SW480 (cell line): ENCODE measurements at places on chromosomes 3 and 15.

DNA sequence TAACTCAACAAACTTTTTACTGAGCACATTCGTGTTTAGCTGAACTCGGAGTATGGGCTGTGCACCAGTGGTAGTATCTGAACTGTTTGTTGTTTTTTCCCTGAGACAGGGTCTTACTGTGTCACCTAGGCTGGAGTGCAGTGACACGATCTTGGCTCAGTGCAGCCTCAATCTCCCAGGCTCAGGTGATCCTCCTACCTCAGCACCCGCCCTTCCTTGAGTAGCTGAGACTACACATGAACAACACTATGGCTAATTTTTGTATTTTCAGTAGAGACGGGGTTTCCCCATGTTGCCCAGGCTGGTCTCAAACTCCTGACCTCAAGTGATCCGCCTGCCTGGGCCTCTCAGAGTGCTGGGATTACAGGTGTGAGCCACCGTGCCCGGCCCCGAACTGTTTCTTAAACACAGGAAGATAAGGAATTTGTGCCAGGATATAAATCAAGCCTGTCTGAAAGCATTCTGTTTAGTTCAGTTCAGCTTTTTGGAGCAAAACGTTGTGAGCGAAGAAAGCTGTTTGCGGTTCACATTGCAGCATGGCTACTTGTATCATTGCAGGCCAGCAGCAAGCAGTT is 40.4 kb upstream of the SKOR1 start:
- DNase-seq = no peak

DNA sequence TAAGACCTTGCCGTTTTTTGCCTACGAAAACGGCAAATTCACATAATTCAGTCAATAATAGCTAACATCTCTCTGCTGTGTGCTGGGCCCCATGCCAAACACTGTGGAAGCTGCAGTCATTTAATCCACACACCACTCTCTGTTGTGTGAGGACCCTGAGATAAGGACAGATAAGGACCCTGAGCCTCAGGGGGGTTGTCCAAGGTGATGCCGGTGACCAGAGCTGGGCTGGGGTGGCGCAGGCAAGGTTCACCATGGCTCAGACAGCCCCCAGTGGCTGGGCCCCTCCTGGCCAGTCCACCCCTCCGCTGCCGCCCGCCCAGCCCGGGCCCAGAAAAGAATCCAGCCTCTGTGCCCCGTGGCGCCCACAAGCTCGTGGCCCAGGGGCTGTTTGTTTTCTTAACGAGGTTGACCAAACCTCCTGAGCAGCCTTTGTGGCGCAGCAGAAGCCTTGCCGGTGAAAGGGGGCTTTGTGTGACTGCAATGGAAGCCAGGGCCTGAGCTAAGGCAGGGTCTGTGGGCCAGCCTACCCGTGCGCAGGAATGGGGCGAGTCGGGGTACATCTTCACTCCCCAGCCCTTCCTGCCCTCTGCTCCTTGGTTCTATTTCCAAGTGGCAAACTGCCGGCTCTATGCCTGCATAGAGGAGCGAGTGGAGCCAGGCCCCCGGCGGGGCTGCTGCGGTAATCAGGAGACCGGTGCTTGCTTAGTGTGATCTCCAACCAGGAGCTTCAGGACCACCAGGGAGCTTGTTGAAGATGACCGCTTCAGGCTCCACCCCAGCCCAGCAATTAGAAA is 4.4 kb upstream of the SNX22 start:
- DNase-seq = no peak

GRCh38 chr15:44836094-44836493 is 99.8 kb downstream of the TRIM69 start:
- DNase-seq = peak; percentile 93

- DNase-seq = no peak
Measured at GRCh38 chr3:12198301-12198700, 39.6 kb upstream of the TIMP4 start.

DNA sequence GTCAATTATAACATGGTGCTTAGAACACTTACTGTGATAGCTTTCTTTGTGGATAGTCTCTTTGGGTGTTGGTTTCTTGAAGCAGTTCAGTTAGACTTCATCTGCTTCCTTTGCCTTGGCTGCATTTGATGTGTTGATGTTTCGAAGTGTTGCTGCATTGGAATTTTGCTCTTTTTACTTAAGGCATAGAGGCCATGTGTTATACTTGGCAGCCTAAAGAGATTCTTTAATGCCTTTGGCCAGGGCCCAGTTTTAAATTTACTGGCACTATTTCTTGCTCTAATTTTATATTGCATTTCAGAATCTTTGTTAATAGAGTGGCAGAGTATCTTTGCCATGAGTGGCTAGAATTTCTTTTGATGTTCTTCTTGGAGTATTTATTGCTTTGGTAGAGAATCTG is 21.2 kb downstream of the NR1D2 start:
- no peak for DNase-seq

- no peak for DNase-seq
Measured at GRCh38 chr3:65409176-65409569, 629.5 kb downstream of the MAGI1 start.

DNA sequence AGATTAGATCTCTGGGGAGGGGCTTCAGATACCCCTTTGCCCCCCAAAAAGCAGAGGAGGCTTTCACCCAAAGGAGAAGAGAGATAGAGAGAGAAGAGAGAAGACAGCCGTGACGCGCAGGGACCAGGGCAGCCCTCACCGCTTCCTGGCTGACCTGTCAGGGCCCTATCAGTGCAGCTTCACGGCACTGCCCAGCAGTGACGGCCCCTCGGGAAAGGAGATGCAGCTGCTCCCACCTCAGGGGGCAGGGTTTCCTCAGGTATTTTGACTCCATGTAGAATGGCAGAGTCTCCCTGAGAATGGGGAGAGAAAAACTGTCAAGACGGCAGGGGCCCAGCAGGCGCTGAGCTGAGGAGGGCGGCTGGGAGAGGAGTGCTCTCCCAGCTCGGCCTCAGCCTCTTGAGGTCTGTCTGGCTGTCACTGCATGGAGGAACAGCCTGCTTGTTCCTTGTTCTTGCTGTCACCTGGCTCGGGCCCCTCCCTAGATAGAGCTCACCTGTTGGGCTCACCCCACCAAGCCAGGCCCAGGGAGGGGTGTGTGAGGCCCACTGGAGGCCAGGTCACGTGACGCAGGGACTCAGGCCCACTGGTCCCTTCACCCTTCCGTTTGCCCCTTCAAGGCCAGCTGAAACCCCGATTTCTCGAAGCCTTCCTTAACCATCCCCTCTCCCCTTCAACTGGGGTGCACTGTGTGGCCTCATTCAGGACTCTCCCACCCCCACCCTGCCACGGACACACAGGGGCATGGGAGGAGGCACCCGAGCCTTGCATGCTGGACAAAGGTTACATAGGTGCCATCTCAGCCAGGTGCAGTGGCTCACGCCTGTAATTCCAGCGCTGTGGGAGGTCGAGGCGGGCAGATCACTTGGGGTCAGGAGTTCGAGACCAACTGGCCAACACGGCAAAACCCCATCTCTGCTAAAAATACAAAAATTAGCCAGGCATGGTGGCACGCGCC is 28.2 kb downstream of the LOXL1 start:
- DNase-seq = no peak

- DNase-seq = peak; percentile 81
Measured at GRCh38 chr3:171049861-171050444, 23.4 kb upstream of the SLC2A2 start.

- no peak for DNase-seq
Measured at GRCh38 chr15:56930669-56931313, 12.3 kb downstream of the TCF12 start.

- no peak for DNase-seq
Measured at GRCh38 chr3:154588831-154589230, 158.8 kb upstream of the GPR149 start.

DNA sequence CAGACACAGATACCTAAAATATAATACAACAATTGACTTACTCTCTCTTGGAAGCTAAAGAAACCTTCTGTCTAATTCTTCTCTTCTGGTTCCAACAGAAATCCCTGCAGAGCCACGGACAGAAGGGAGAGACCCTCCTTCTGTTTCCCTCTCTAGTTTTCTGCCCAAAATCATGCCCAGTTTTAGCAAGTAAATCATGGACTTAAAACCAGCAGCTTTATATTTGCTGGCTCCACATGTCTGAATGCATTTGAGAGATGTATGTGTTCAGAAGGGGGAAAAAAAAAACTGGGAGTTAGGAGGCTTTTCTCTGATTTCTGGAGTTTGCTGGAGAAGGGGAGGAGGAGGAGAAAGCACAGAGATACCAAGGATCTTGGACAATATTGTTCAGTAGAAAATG is 147.1 kb downstream of the LSAMP start:
- no peak for DNase-seq

DNA sequence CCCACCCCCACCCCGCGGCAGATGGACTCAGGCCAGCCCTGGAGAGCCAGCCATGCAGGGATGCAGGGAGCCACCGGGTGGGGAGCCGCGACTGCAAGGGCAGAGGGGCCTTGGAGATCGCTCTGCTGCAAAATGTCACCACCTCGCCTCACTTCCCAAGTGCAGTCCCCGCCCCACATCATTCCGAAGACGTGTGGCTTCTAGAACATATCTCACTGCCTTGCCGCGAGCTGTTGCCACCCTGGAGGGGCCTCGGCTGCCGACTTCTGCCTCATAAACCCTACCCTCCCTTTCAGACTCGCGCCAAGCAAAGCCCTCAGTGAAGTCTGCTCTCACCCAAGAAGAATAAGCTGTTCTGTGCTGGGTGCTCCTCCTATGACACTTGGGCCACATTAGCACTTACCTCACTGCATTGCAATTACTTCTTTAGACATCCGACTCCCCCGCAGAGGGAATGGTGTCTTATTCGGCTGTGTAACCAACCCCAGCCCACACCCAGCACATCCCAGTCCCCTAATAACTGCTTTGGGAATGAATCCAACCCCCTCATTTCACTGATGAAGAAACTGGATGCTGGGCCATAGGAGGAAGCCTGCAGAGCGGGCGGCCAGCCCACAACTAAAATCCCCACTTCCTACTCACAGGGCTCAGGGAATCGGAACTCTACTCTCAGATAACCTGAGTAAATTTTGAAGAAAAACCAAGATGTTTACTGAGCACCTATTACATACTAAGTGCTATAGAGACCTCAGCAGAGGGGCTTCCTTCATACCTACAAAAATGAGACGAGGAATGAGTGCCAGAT is 8.6 kb downstream of the TLE3 start:
- no peak for DNase-seq

GRCh38 chr3:181698263-181698954 is 13.3 kb upstream of the SOX2 start:
- DNase-seq = no peak

DNA sequence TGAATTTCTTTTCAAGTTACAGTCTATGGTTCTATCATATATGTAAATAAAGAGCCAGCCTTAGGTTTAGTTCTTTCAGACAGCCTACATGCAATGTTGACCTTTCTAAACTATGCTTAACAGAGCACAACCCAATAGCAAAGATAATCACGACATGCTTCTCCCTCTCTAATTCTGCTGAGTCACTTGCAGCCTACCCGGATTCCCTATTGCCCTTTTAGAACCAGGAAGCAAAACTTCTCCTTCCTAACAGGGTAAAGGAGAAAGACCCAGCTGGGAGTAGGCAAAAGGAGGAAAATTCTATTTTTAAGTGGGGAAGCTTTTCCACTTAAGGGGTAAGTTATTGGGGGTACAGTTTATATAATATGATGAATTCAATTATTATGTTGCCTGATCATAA is 79.3 kb downstream of the SLC7A14 start:
- peak; percentile 36 for DNase-seq

- no peak for DNase-seq
Measured at GRCh38 chr3:113802795-113803455, 35.7 kb upstream of the GRAMD1C start.
